ENCODE measurements at places on chromosomes 7 and 10.
A peak's percentile ranks its signal among the peaks of the same experiment; 100 is the strongest.

DNA sequence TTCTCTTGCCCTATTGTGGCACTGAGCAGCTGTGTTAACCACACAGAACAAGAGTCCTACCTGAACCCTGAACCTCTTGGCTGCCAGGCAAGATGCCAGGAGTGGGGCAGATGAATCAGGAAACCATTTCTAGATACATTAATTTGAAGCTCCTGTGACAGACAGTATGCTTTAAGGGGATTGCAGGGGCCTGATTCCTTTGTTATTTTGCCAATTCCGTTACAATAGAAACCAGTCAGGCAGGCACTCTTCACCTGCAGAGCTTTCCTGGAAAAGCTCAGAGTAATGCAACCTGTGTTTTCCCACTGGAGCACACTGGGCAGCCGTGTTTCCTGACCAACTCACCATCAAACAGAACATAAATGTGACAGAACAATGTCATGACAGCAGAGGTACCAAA is 233.1 kb downstream of the BMPER start:
- DNase-seq, result no peak

DNA sequence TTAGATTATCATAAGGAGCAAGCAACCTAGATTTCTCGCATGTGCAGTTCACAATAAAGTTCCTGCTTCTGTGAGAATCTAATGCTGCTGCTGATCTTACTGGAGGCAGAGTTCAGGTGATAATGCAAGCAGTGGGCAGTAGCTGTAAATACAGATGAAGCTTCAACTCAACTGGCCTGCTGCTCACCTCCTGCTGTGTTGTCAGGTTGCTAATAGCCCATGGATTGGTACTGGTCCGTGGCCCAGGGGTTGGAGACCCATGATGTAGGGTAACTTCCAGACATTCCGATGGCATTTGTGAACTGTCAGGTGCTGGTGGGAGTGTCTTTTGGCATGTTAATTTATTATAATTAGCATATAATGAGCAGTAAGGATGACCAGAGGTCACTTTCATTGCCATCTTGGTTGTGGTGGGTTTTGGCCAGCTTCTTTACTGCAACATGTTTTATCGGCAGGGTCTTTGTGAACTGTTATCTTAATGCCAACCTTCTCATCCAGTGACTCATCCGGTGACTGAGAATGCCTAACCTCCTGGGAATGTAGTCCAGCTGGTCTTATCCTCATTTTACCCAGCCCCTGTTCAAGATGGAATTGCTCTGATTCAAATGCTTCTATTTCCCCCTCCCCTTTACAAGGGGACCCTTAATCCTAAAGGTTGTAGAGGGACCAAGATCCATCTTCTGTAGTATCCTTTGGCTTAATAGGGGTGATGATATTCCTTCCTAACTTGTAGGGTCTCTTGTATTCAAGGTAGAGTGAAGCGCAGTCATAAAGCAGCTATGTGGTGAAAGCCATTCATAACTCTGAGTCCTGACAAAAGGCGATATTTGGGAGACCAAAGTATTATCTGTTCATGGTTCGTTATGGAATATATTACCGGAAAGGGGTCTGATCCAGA is 165.8 kb downstream of the CCSER2 start:
- no peak for DNase-seq

DNA sequence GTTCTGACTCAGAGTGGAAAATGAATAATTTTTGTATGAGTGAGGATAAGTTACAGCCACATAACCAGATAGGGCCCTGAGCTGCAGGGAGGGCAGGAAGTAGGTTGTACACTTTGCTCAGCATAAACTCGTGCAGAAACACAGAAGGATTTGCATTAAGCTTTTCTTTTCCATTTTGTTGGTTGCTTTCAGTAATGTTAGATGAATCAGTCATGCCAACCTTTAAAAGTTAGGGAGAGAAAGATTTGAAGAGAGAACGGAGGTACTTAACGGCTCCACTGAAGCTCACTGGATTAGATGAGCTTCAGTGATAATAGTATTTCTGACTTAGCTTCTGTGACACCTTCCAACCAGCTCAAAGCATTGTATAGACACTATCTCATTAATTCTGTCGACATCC is 348.1 kb downstream of the GATA3 start:
- DNase-seq, result no peak

GRCh38 chr7:133330085-133330484 is 77.2 kb downstream of the EXOC4 start:
- no peak for DNase-seq

GRCh38 chr10:52683776-52684175 is 88.8 kb downstream of the MBL2 start:
- DNase-seq, result no peak

GRCh38 chr10:84542522-84543490 is 214.4 kb downstream of the CCSER2 start:
- no peak for DNase-seq

DNA sequence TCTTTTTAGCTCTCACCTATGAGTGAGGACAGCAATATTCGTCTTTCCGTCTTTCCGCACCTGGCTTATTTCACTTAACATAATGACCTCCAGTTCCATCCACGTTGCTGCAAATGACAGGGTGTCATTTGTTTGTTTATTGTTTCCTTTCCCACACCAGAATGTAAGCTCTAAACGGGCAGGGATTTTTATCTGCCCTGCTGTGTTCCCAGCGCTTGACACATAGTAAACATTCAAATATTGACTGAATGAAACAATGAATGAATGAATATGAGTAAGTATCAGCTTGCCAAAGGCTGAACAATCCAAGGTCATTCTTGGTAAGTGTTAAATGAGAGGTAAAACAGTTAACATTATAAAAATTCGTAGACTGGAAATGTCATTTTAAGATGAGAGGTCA is 12.8 kb downstream of the SH3PXD2A start:
- no peak for DNase-seq

GRCh38 chr10:34854147-34854601 is 39.1 kb upstream of the PARD3 start:
- DNase-seq, result peak; percentile 66

DNA sequence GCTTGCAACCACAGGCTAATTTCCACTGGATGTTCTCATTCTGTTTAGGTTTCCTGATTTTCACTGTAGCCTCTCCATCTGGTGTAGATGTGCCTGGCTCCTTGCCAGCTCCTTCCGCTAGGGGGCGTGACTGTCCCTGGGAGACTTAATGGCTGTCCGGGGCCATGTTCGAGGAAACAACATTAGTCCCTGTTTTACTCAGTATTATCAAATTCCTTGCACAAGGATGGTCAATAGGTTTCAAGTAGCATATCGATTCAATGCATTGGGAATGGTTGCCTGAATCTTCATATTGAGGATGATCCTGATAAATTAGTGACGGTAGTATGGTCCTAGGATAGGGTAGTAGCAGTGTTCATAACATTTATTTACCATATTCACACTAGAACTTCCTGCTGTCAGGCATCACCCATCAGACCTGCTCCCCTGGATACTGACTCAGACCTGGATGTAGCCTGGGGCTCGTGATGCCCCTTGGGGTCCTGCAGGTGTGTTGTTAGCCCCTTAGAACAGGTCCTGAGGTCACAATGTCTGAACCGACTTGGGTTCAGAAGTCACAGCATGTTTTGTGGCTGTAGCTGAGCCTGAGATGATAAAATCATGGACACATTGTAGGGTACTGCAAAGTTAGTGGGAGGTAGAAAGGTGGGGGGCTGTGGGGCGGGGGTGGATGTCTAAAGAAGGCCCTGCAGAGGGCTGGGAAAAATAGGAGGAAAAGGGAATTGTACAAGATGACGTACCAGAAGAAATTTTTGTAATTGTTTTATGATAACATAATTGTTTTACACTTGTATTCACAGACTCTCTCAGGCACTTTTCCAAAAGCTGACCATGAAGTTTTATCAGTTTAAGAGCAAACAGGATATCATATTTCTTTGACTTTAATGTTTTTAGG is 8.9 kb upstream of the EXOC6 start:
- DNase-seq, result no peak
